ENCODE measurements at places on chromosomes 1 and 21.

DNA sequence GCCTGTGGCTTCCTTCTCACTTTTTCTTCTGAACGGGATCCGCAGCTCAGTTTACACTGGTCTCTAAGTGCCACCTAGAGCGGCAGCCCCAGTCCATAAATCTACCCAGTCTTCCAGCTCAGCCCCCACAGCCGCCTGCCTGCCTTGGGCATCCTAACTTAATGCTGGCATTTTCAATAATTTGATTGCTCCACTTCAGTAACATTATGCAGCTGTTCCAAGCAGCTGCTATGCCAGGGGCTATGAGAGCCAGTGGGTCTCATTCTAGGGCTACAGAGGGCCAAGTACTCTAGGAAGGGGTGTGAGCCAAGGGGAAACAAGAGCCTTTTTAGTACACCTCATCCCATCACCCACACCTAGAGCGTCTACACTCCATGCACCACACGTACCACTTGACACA, 48.4 kb upstream of the COA6 start:
- DNase-seq: no peak

DNA sequence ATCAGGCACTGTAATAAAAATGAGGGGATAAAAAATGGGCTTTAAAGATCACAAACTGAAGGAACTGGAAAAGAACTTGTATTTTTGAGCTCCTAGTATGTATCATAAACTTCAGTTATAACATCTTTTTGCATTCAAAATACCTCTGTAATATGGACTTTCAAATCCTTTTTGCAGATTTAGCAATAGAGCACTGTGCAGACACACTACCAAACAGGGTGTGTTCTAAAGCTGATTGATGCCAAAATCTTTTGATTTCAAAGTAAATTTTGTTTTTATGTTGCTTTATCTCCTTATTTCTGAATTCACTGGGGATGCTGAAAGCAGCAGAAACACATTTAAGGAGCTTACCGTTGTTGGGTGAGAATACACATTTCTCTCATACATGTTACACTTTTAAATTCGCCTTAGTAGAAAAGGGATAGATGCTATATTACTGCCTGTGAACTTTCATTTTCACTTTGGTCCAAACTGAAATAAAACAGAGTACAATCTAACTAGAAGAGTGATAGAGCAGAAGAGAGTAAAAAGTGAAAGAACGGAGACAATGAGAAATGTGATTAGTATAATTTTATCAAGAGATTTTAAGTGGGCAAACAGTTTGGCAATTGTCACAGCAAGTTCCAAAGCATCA, 1126.6 kb downstream of the BRINP3 start:
- DNase-seq: no peak

- no peak for DNase-seq
Observed at GRCh38 chr1:203131548-203132200, 4.1 kb downstream of the ADORA1 start.

DNA sequence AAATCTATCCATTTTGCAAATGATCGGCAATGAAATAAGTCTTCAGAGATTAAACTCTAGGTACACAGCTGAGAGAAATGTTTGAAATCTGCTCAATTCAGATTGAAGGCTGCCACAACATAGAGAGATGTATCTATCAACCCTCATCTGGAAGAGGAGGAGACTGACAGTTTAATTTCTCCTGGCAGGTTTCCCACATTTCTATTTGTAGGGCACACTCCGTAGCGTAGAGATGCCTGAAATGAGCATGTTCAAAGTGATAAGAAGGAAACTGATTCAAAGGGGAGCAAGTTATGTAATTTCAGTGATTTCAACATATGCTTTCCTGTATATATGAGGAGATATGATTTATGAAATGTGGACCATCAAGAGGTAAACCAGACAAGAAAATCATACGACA, 44.1 kb downstream of the NIBAN1 start:
- DNase-seq: no peak

DNA sequence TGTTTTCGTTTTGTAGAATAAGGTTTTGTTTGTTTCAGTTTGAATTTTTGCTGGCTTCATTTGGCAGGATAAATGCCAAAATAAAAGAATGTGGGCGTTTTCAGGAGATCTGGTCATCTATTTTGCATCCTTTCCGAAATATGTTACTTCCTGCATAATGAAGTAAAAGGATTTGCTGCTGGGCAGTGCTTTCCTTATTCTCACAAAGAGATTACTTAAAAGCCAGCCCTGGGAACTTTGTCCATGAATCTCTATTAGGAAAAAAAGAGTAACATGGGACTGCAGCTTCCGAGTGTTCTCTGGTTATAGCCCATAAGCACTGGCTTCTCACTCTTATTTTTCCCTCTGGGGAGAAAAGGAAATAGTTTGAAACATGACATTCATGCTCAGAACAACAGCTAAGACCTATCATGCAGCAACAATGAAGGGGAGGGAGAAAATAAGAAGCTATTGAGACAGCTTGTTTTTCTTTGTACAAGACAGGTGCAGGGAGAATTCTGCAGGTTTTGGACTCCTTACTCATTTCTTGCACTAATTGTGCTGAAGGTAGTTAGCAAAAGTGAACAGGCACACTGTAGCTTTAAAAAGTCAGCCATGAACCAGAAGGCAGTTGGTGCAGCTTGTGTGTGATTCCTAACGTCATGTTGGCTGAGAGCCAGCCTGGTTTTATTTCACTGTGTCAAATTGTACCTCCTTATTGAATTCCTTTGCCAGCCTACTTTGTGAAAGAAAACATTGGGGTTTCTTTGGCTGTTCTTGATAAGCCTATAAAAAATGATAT, at the start of gene SAMD13:
Gene SAMD13, plus strand, starts transcription at position 705 of the 781 bp plus-strand sequence. CDS start 1,527 bp downstream, outside the sequence.
- DNase-seq: no peak

DNA sequence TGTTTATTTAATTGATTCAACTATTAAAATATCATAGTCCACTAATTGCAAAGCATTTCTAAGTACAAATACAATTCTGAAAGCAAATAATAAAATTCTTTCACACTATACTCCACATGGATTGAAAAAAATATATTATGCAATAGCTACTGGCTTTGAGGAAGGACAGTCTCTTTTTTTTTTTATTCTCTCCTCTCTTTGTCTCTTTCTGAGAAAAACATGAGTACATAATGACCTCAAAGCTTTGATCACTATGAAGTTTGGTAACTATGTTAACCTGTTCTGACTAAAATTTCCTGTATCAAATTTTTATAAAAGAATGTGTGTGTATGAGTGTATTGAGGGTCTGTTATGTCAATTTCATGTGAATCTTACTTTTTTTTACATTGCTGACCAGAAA, 96.2 kb downstream of the RGS2 start:
- DNase-seq: no peak
